ENCODE measurements at places on chromosomes 2 and 18. TPM values are rescaled to one million over a fixed set of nuclear protein-coding genes. Genes with fewer than 3 reads are reported as not detected.

PJVK gene
- total RNA-seq: 2.7 TPM

C1GALT1C1L gene
- total RNA-seq: not detected

SERPINB11 gene
- total RNA-seq: not detected

SAP130 gene
- 33.6 TPM for total RNA-seq

TUBA4B gene
- not detected for total RNA-seq

- no peaks in the 10 kb centered on the region for H3K4me1 ChIP-seq
- no peak overlapping the region for H3K27ac ChIP-seq
- DNase-seq: no peak
- no peaks in the 10 kb centered on the region for H3K27me3 ChIP-seq
- H3K4me3 ChIP-seq: no peak overlapping the region
Observed at GRCh38 chr2:22829791-22830190, 555.2 kb upstream of the KLHL29 start.

DNA sequence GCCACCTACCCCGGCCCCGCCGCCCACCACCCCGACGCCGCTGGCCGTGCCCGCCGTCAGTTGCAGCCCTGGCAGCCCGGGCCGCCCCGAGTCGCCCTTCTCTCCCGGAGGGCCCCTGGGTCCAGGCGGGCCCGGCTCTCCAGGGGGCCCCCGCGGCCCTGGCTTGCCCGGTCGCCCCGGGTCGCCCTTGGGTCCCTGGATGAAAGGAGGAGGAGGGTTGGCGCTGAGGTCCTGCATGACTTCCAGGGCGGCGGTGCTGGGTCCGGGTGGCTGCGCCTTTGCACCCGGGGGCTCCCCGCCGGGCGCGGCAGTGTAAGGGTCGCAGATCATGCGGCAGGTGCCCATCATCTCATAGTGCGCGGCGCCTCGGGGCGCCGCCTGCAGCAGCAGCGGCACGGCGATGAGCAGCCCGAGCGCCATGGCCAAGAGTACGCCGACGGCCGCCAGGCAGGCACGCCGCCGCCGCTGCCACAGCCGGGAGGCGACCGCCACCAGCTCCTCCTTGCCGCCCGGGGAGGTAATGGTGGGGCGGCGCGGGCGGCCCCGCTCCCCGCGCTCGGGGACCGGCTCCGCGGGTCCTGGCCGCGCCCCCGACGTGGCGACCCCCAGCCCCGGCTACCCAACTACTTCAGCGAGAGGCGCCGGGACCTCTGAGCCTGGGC lies 570 bp downstream of the C1QL2 start:
- peaks cover 7% of the 10 kb centered on the region for H3K27me3 ChIP-seq
- H3K27ac ChIP-seq: no peak overlapping the region
- H3K36me3 ChIP-seq: no peaks in the 10 kb centered on the region
- DNase-seq: no peak

GRCh38 chr2:168841445-168841844 lies 39.0 kb downstream of the NOSTRIN start:
- H3K4me3 ChIP-seq: no peak overlapping the region
- H3K27ac ChIP-seq: no peak overlapping the region
- no peaks in the 10 kb centered on the region for H3K4me1 ChIP-seq
- no peaks in the 10 kb centered on the region for H3K27me3 ChIP-seq

DNA sequence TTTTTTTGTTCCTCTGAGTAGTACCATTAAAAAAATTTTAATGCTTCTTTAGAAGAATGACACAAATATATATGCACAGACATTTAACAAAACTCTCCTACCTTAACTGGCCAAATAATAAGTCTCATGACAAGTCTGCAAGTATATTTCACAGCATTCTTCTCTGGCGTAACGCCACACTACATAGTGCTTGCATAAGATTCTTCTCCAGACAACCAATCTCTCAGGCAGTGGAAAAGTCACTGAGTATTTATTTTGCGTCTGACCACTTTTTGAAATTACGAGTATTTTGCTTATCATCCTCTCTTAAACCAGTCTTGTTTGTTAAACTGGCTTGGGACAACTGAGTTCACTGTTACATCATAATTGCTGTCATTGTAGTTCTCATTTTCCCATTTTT lies 749.2 kb downstream of the ADCYAP1 start:
- H3K27ac ChIP-seq: no peak overlapping the region
- H3K27me3 ChIP-seq: no peaks in the 10 kb centered on the region
- H3K4me1 ChIP-seq: no peaks in the 10 kb centered on the region

GRCh38 chr2:1045109-1045508 lies 94.5 kb downstream of the SNTG2 start:
- no peak for DNase-seq
- H3K27me3 ChIP-seq: peaks cover 6% of the 10 kb centered on the region
- H3K36me3 ChIP-seq: no peaks in the 10 kb centered on the region
- H3K4me1 ChIP-seq: no peaks in the 10 kb centered on the region
- H3K4me3 ChIP-seq: no peak overlapping the region

- H3K27ac ChIP-seq: no peak overlapping the region
- no peaks in the 10 kb centered on the region for H3K27me3 ChIP-seq
- H3K36me3 ChIP-seq: peaks cover 47% of the 10 kb centered on the region
- no peaks in the 10 kb centered on the region for H3K4me1 ChIP-seq
- no peak for DNase-seq
Observed at GRCh38 chr2:160289831-160290230, 89.8 kb upstream of the ITGB6 start.

- H3K36me3 ChIP-seq: no peaks in the 10 kb centered on the region
Observed at GRCh38 chr2:82795446-82795845, 1663.6 kb downstream of the SUCLG1 start.

GRCh38 chr2:218465987-218466633 lies 47.2 kb downstream of the VIL1 start:
- peaks cover 11% of the 10 kb centered on the region for H3K36me3 ChIP-seq
- H3K27me3 ChIP-seq: no peaks in the 10 kb centered on the region
- no peaks in the 10 kb centered on the region for H3K4me1 ChIP-seq

DNA sequence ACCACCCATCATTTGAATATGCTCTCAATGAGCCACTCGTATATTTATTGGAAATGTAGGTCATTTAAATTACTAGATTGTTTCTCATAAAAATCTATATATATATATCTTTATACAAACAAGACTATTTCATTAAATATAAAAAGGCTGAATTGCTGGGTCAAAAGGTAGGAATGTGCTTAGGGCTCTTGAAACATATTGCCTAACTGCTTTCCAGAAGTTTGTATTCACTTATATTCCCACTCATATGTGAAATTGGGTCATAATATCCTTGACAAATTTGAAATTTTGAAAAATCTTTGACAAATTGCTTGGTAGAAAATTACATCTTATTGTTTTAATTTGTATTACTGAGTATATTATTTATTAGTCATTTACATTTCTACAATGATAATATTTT lies 999.8 kb upstream of the CDH2 start:
- H3K27ac ChIP-seq: no peak overlapping the region
- no peaks in the 10 kb centered on the region for H3K27me3 ChIP-seq
- DNase-seq: no peak
- H3K4me3 ChIP-seq: no peak overlapping the region

GRCh38 chr18:42258301-42258965 lies 303.4 kb downstream of the PIK3C3 start:
- no peaks in the 10 kb centered on the region for H3K27me3 ChIP-seq
- H3K4me1 ChIP-seq: no peaks in the 10 kb centered on the region
- no peak overlapping the region for H3K4me3 ChIP-seq
- H3K27ac ChIP-seq: no peak overlapping the region

DNA sequence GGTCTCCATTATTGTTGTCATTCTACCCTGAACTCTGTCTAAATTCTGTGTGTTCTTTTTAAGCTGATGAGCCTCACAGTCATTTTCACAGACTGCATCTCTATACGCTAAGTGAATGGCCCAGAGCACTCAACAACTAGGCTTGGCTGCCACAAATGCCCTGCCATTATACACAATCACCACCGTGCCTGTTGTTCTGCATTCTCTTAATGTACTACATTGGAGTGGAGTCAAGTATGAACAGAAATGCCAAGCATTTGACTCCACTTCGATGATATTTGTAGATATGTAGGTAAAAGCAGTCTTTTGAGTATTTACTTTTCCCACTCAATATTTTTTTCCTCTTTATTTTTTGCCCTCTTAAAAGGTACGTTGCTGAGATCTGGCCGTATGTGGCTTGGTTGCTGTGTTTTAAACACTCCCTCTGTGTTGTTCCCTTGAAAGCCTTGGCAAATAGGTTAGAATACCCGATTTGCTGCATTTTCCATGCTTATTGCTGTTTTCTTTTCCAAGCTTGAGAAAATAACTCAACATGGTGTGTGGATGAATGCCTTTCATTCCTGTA lies 36.2 kb upstream of the TMEFF2 start:
- no peaks in the 10 kb centered on the region for H3K4me1 ChIP-seq
- H3K4me3 ChIP-seq: no peak overlapping the region
- H3K36me3 ChIP-seq: no peaks in the 10 kb centered on the region
- H3K27me3 ChIP-seq: no peaks in the 10 kb centered on the region
- H3K27ac ChIP-seq: no peak overlapping the region

DNA sequence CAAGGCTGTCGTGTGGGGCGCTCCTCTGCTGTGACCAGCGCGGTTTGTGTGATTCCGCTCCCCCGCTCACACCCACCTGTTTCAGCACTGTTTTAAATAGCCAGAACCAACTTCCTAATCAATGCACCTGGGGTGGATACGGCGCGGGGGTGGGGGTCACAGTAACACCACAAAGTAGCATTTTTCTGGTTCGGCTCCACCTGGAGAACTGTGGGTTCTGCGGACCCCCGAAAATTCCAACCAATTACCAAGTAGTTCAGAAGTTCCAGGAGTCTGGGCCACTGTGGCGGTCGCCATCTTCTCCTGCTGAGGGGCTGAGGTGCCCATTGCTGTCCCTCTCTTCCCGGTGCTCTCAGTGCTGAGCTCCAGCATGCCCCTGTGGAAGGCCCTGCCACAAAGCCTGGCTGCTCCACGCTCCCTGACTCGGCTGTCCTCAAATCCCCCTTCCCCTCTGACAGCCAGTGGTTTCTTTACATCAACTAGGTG lies 79.4 kb downstream of the GFPT1 start:
- peaks cover 27% of the 10 kb centered on the region for H3K4me1 ChIP-seq
- no peak for DNase-seq
- no peak overlapping the region for H3K27ac ChIP-seq

- no peaks in the 10 kb centered on the region for H3K36me3 ChIP-seq
- peaks cover 8% of the 10 kb centered on the region for H3K4me1 ChIP-seq
- H3K27me3 ChIP-seq: no peaks in the 10 kb centered on the region
- no peak overlapping the region for H3K4me3 ChIP-seq
- no peak for DNase-seq
Observed at GRCh38 chr2:128307595-128307994, 11.1 kb downstream of the HS6ST1 start.

DNA sequence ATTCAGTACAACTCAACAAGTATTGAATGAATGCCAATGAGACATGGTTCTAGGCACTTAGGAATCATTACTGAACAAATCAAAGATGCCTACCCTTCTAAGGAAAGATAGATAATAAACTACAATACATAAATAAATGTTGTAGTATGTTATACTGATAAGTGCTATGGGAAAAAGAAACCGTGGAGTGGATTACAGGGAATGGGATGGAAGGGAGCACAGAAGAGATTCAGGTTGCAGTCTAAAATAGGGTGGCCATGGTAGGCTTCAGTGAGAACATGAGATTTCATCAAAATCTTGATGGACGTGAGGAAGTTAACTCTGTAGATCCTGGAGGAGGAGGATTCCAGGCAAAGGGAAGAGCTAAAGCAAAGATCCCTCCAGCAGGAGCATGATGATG lies 17.9 kb upstream of the CREB1 start:
- no peak overlapping the region for H3K27ac ChIP-seq
- no peaks in the 10 kb centered on the region for H3K36me3 ChIP-seq
